PC-3 (cell line): ENCODE measurements at places on chromosomes 16 and 17. TPM values are rescaled to one million over a fixed set of nuclear protein-coding genes. Genes with fewer than 3 reads are reported as not detected.

- H3K4me3 ChIP-seq: no peak overlapping the region
- no peaks in the 10 kb centered on the region for H3K27me3 ChIP-seq
- H3K27ac ChIP-seq: no peak overlapping the region
- no peak for DNase-seq
These were observed 15.8 kb upstream of the CCL5 start for GRCh38 chr17:35895636-35896587.

GRCh38 chr17:74267987-74268499, 6.0 kb upstream of the DNAI2 start:
- no peak for DNase-seq
- no peaks in the 10 kb centered on the region for H3K36me3 ChIP-seq
- peaks cover 33% of the 10 kb centered on the region for H3K27me3 ChIP-seq
- no peak overlapping the region for H3K27ac ChIP-seq
- no peak overlapping the region for H3K4me3 ChIP-seq

Gene NECAB2
- total RNA-seq: 0.22 and 2.0 TPM in 2 replicates

Gene RAB11FIP4
- total RNA-seq: 4.2 and 4.5 TPM in 2 replicates
